Adrenal gland (tissue), 19 donors: ENCODE measurements at places on chromosomes 7 and 10.

- peaks cover 6% of the 10 kb centered on the region for H3K4me1 ChIP-seq
- DNase-seq = no peak
- no peaks in the 10 kb centered on the region for H3K27me3 ChIP-seq
- no peak overlapping the region for H3K4me3 ChIP-seq
- H3K27ac ChIP-seq = no peak overlapping the region
Measured at GRCh38 chr10:73628405-73628804, 12.9 kb downstream of the MYOZ1 start.

DNA sequence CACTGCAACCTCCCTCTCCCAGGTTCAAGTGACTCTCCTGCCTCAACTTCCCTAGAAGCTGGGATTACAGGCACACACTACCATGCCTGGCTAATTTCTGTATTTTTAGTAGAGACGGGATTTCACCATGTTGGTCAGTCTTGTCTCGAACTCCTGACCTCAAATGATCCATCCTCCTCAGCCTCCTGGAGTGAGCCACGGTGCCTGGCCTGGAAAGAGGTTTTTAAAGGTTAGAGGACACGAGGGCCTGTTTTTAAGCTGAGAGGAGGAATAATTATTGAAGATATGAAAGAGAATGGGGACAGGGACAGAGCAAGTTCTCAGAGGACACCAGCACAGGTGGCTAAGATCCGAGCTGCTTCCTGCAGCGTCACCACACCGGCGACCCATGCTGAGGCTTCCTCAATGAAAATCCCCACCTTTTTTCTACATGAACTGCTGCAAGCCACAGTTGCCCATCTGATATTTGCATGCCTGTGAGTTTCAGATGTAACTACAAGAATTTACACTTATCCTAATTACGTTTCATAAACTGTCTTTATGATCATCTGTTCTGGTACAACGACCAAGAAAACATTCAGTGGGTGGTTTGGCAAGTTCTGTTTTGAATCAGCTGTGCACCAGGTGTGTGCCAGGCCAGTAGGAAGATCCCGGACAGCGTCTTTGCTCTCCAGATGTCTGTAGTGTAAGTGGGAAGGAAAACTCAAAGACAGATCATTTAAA lies 76.0 kb downstream of the HIP1 start:
- H3K27ac ChIP-seq = no peak overlapping the region
- H3K4me3 ChIP-seq = no peak overlapping the region
- no peaks in the 10 kb centered on the region for H3K36me3 ChIP-seq
- H3K27me3 ChIP-seq = no peaks in the 10 kb centered on the region

- H3K27ac ChIP-seq = no peak overlapping the region
- H3K36me3 ChIP-seq = no peaks in the 10 kb centered on the region
- no peaks in the 10 kb centered on the region for H3K27me3 ChIP-seq
- DNase-seq = no peak
- no peaks in the 10 kb centered on the region for H3K4me1 ChIP-seq
- no peak overlapping the region for H3K4me3 ChIP-seq
Measured at GRCh38 chr7:107712025-107712424, 31.9 kb upstream of the CBLL1 start.

DNA sequence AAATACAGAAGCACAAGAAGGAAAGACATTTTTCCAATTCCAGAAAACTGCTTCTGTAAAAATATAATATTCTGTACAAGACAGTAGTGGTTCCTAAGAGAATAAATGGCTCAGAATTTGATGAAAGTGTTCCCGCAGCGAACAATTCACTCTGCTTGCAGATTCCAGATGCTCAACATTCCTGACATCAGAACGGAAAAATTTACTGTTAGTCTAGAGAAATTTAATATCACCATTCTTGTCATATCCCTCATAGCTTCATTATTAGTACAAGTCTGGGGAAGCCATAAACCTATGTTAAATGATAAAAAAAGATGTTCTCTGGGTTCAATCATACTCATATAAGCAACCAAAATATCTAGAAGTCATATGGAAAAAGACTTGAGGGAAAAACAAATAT lies 83.6 kb downstream of the MPP7 start:
- no peak overlapping the region for H3K4me3 ChIP-seq
- no peaks in the 10 kb centered on the region for H3K27me3 ChIP-seq
- H3K4me1 ChIP-seq = no peaks in the 10 kb centered on the region

- H3K4me1 ChIP-seq = no peaks in the 10 kb centered on the region
- H3K27ac ChIP-seq = no peak overlapping the region
- DNase-seq = no peak
- no peak overlapping the region for H3K4me3 ChIP-seq
Measured at GRCh38 chr10:121949451-121949850, 21.6 kb upstream of the ATE1 start.

DNA sequence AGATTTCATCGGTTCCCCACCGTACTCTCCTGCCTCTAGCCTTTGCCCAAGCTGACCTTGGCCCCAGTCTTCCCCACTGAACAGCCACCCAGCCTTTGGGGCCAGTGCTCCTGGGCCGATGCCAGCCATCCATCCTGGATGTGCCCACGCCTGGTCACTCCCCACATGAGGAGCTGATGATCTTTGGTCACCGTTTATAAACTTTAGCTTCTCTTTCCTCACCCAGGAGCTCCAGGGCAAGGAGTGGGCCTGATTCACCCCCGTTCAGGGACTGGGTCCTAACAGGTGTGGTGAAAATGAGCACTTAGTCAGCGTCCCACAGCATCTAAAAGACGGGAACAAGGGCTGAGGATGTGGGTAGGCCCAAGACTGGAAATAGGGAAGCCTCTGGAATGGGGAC lies 22.9 kb downstream of the GTF2IRD1 start:
- no peaks in the 10 kb centered on the region for H3K36me3 ChIP-seq
- peaks cover 42% of the 10 kb centered on the region for H3K4me1 ChIP-seq
- H3K27ac ChIP-seq = no peak overlapping the region
- H3K4me3 ChIP-seq = no peak overlapping the region

DNA sequence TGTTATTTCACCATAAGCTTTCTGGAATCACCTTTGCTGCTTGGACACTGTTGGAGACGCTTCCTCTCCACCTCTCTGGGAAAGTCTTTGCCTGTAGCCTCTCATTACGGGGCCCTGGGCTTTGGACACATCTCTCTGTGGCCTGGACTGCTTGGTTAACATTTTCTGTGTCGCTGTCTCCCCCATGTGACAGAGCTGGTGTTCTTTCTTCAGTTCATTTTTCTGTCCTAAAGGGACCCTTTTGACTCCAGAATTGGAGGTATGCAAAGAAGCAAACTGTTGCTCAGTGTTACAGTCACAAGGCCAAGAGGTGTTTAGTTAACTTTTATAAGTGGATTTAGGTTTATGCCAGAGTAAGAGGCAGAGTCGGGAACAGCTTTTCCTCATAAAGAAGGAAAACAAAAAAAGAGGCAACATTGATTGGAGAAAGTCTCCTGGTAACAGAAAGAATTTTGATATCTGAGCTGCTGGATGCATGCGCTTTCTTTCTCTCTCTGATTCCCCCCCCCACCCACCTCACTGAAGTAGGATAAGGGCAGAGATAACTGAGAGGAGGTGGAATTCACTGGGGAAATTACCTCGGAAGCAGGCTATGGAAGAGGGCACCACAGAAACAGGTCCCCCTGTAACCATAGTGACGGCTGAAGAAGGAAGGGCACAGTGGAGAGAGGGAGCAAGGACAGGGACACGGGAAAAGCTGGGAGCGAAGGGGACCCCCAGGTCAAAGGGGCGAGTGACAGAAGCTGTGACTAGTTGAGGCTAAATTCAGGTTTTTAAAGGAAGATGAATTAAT lies 57.8 kb downstream of the LGI1 start:
- H3K4me1 ChIP-seq = no peaks in the 10 kb centered on the region
- no peak overlapping the region for H3K4me3 ChIP-seq
- H3K27me3 ChIP-seq = no peaks in the 10 kb centered on the region
- DNase-seq = no peak
- no peak overlapping the region for H3K27ac ChIP-seq
- H3K36me3 ChIP-seq = no peaks in the 10 kb centered on the region

GRCh38 chr10:63267414-63268148 lies 134.5 kb downstream of the NRBF2 start:
- peaks cover 11% of the 10 kb centered on the region for H3K4me1 ChIP-seq
- no peaks in the 10 kb centered on the region for H3K27me3 ChIP-seq
- H3K27ac ChIP-seq = peak overlapping the region; percentile 90
